ENCODE measurements at places on chromosomes 2 and 18.

GRCh38 chr2:188369365-188369764 lies 77.7 kb downstream of the GULP1 start:
- no peak for DNase-seq

DNA sequence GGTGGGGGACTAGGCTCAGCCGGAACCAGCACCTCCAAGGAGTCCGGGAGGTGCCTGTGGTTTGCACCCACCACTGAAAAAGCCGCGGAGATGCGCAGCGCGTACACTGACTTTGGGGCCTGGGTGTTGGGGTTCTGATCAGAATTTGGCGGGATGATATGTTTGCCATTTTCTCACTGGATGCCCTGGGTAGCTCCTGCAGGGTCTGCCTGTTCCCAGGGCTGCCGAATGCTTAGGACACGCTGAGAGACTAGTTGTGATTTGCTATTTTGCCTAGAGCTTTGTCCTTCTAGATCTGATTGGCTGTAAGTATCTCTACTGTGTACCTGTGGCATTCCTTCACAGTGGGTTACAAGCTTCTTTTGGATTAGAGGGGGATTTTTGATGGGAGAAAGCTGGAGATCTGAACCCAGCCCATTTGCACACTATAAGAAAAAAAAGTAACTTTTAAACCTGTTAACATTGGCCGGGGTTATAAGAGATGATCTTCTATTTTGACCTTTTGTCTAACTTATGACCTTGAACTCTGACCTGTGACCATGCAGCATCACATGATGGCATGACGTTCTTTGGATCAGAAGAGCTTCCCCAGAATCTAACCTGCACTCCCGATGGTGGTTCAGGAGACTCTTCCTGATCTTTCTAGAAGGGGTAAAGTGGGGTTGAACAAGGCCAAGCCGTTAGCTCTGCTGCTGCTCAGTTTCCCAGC lies 1.6 kb downstream of the KCNE4 start:
- DNase-seq: no peak

GRCh38 chr2:175180701-175181103 lies 808 bp downstream of the ATP5MC3 start:
- DNase-seq: peak; percentile 38

DNA sequence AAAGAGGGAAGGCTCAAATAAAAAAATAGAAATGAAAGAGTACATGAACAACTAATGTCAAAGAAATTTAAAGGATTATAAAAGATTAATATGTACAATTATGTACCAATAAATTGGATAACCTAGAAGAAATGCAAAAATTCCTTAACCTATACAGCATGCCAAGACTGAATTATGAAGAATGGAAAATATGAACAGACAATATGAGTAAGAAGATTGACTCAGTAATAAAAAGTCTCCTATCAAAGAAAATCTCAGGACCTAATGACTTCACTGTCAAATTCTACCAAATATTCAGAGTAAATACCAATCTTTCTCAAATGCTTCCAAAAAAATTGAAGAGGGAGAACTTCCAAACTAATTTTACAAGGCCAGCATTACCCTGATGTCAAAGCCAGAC lies 120.2 kb upstream of the SPOPL start:
- DNase-seq: no peak

DNA sequence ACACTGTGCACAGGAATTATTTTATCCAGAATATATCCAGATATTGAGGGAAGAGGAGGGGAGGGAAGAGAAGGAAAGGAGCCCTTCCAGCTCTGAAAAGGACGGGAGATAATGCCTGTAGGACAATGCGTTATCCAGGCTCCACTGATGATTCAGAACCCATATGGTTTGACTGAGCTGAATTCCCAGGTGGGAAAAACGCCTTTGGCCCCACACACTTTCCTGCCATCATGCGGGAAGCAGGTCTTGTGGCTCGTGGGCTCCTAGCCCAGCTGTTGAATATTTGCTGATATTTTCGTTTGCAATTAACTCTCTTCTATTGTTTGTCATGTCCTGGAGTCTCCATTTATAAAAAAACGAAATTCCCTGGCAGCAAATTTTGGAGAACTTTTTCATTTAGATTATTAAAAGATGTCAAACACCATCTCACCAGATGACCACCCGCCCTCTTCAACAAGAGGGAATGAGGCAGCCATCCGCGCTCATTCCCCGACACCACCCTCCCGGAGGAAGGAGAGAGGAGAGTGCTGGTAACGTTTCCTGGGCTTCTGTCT lies 8.9 kb downstream of the COL6A3 start:
- DNase-seq: no peak

- DNase-seq: no peak
Observed at GRCh38 chr18:3584897-3585460, 135.0 kb downstream of the TGIF1 start.

GRCh38 chr2:13745330-13745729 lies 887.2 kb upstream of the LRATD1 start:
- no peak for DNase-seq

- DNase-seq: no peak
Observed at GRCh38 chr2:219632760-219633105, 5.3 kb downstream of the SLC4A3 start.

- no peak for DNase-seq
Observed at GRCh38 chr2:177721087-177721486, 328.5 kb downstream of the AGPS start.

DNA sequence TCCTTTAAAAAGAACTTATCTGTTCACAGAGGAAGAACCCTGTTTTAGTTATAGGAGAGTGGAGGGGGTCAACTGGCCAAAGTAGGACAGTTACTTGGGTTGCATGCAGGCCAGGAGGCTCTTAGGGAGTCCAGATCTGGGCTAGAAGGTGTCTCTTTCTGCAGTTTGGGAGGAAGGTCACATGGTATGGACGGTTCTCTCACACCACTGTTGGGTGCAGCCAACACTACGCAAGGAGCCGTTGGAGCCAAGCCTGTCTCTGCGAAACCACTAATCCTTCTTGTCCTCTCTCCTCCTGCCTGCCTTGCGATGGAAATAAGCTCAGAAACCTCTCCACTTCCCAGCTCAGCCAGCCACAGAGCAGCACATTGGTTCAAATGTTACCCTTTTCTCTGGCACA lies 105.9 kb upstream of the TGFA start:
- no peak for DNase-seq

DNA sequence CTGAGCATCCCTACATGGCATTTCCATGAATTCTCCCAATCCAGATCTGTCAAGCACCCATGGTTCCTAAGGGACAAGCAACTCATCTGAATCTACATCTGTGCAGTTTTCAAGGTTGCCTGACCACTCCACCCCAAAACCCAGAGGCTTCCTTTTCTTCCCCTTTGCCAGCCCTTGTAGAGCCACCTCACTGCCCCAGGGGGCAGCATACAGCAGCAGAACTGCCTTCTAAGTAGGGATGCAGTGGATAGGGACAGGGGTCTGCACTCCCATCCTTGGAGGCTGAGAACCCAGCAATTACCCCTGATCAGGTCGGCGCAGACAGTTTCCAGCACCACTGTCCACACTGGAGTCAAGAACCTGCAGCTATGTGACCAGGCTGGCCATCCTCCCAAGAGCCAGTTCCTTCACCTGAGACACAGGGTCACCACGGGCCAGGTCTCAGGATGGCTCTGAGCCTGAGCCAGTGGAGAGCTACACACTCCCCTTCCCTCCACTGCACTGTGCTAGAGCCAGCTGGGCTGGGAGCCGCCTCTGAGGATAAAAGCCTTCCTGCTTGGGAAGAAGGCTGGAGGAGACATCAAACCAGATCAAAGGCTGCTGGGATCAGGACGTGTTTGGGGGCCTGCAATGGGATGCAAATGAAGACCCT lies 283.1 kb downstream of the CELF4 start:
- no peak for DNase-seq

GRCh38 chr2:59389240-59389639 lies 1148.1 kb upstream of the FANCL start:
- DNase-seq: no peak

DNA sequence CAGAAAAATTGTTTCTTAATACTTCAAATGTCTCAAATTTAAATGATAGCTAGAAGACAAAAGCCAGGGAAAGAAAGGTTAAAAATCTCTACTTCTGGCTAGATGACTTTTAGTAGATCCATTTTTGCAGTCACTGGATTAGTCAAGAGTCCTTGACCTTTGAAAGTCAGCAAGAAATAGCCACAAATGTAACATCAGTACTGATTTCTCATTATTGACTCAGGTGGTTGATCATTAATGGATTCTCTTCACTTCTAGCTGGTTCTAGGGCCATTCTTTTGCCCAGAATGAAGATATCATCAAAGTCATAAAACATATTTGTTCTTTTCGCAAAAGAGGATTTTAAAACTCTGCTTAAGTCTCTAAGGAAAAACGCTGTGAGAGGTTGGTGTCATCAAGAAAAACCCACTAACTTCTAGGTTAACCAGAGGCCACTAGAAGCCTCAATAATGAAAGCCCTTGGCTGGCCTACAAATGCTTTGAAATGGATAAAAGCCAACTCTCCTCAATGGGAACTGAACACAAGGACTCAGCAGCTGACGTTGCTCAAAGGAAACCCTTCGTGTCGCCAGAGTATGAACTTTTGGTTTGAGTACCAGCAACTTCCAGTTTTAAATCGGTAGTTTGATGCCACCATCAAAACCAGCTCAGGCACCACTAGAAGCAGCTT lies 66.3 kb downstream of the IRS1 start:
- no peak for DNase-seq

GRCh38 chr2:131032393-131032836 lies 60.8 kb downstream of the FAM168B start:
- no peak for DNase-seq

- DNase-seq: no peak
Observed at GRCh38 chr2:32745191-32745590, 117.3 kb downstream of the TTC27 start.

DNA sequence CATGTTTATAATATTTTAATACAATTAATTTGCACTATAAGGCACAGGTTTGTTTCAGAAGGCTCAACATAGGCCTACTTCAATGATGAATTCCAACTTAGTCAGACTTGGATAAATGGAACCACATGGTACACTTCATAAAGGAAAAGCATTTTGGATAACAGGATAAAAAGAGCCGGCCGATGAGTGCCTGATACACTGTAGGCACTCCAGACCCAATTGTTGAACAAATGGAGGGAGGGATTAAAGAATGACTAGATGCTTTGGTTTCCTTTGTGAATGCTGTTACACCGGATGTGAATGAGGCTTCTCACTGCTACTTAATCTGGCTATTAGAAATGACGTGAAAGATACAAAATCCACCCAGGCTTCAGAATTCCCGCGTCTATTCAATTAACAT lies 104.1 kb upstream of the KCTD1 start:
- DNase-seq: no peak

- no peak for DNase-seq
Observed at GRCh38 chr18:52888014-52888413, 548.0 kb downstream of the DCC start.

DNA sequence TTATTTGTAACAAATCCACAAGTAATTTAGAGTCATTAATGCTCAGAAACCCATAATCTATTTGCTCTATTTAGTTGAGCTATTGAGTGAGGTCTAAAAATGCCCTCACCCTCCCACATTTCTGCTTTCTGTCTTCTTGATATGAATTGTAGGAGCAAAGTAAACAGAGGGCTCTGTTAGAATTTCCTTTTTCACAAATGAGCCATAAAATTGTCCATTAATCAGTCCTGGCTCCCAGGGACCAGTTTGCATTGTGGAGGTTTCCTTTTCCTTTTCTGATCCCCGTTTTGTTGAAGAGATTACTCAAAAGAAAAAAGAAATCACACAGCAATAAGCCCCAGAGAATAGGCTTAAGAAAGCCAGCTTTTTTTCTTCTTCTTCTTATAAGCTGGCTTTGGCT lies 476.7 kb downstream of the EPHA4 start:
- no peak for DNase-seq

GRCh38 chr2:49936965-49937364 lies 782.6 kb upstream of the FSHR start:
- no peak for DNase-seq

DNA sequence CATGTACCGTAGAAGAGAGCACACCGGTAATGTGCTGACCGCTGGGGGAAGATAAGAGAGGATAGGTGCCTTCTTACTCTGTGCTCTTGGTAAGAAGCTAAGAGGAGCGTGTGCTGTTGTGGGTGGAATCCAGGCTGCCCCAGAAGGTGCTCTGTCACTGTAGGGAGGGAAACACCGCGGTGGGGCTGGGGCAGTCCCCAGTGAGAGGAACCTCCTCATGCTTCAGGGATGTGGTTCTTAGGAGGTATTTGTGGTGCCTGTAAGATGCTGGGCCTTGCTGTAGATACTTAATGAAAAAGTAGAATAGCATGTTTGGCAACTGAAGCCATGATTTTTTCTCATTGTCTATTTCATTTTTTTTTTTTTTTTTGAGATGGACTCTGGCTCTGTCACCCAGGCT lies 1.1 kb downstream of the COLEC11 start:
- peak; percentile 48 for DNase-seq

- DNase-seq: peak; percentile 19
Observed at GRCh38 chr18:48785091-48785614, 165.6 kb downstream of the SMAD7 start.

- DNase-seq: no peak
Observed at GRCh38 chr2:94879982-94880377, 8.8 kb downstream of the TEKT4 start.

DNA sequence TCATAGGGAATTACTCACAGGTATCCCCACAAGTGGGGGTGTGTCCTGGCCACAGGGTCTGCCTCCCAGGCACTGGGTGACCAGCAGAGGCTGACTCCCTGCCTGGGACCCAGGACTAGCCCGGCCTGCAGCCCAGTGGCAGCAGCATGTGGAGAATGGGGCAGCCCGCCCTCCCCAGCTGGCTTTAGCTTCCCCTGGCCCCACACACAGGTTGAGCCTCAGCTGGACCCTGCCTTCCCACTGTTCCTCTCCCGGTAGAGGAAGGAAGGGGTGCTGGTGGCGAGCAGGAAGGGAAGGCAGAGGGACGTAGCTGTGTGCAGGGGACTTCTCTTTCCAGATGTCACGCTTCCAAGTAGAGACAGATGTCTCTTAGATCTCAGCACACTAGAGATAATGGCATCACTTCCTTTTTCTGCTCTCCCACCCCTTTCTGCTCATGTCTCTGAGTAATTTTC lies 51.4 kb downstream of the EMILIN2 start:
- no peak for DNase-seq

- no peak for DNase-seq
Observed at GRCh38 chr2:237626813-237627440, 460 bp upstream of the LRRFIP1 start.

GRCh38 chr18:78364388-78364960 lies 615.1 kb upstream of the SALL3 start:
- no peak for DNase-seq

All from stimulated activated CD8-positive, alpha-beta memory T cell treated with anti-CD3 and anti-CD28 coated beads, Interleukin-15, amount 100 ng/mL, for 48 hours (primary cell).